Keratinocyte (primary cell): ENCODE measurements at places on chromosomes 16 and 17.

DNA sequence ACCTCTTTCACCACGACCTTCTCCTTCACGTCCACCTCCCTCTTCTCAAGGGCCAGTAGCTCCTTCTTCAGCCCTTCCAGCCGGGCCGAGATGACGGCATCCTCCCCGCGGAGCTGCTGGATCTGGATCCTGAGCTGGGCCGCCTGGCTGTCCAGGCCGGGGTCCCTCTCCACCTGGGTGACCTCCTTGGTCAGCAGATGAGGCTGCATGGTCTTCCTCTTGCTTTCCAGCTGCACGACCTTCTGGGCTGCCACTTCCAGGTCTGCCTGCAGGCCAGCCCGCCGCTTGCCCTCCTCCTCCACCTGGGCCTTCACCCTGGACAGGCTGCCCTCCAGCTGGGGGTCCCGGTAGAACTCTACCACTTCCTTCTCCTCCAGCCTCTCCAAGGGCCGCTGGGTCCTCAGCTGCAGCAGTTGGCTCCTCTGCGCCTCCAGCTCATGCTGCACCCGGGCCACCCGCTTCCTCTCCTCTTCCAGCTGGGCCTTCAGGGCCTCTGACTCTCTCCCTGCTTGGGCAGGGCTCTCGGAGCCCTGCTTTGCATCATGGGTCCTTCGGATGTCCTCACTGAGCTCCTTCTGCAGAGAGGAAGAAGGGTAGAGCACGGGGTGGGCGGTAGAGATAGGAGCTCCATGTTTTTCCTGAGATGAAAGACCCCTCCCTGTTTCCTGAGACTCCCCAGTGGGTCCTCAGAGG is 9.5 kb downstream of the CDK3 start:
- DNase-seq, result no peak

GRCh38 chr16:52705122-52705521 is 158.2 kb upstream of the TOX3 start:
- no peak for DNase-seq

GRCh38 chr16:89006036-89006752 is 29.2 kb upstream of the CBFA2T3 start:
- DNase-seq, result no peak

DNA sequence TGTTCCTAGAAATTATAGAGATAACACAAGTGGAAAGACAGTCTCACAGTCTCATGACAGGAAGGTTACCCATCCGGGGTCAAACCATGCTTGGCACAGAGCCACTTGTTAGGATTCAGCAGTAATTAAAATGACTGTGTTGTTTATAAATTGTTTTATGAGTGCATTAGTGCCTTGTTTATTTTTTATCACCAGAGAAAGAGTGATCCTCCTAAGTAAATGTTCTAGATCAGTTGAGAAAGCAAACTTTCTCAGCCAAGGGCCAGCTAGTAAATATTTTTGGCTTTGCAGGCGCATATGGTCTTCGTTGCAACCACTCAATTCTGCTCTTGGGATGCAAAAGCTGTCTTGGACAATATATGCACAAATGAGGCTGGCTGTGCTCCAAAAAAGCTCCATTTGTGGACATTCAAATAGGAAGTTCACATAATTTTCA is 253.9 kb upstream of the CACNG5 start:
- no peak for DNase-seq

GRCh38 chr16:56625943-56626654 is 518 bp downstream of the MT1E start:
- no peak for DNase-seq

- no peak for DNase-seq
Observed at GRCh38 chr17:11493936-11494335, 104.3 kb upstream of the DNAH9 start.

GRCh38 chr17:42101513-42102292 is 3.4 kb upstream of the ZNF385C start:
- DNase-seq, result no peak

DNA sequence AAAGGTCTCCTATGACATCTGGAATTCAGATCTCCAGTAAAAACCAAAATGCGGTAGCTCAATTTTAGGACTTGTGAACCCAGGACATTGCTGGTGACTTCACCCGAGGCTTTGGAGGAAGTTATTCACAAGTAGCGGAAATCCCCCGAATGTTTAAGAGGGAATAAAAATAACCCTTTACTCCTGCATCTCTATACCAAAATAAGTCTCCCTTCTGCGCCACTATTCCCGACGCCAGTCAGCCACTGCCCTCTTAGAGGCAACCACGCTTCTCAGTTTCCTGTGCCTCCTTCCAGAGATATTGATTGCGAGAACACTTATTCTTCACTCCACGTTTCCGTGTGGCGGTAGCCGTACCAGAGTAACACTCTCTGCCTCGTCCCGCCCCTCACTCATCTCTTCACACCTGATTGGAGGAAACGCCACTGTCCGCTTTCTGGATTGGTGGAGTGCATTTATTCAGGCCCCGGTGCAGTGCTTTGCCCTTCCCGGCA is 27.4 kb downstream of the EMP2 start:
- no peak for DNase-seq

GRCh38 chr17:71959154-71959553 is 161.7 kb upstream of the SOX9 start:
- no peak for DNase-seq

- no peak for DNase-seq
Observed at GRCh38 chr17:33171931-33172330, 121.2 kb downstream of the ASIC2 start.

DNA sequence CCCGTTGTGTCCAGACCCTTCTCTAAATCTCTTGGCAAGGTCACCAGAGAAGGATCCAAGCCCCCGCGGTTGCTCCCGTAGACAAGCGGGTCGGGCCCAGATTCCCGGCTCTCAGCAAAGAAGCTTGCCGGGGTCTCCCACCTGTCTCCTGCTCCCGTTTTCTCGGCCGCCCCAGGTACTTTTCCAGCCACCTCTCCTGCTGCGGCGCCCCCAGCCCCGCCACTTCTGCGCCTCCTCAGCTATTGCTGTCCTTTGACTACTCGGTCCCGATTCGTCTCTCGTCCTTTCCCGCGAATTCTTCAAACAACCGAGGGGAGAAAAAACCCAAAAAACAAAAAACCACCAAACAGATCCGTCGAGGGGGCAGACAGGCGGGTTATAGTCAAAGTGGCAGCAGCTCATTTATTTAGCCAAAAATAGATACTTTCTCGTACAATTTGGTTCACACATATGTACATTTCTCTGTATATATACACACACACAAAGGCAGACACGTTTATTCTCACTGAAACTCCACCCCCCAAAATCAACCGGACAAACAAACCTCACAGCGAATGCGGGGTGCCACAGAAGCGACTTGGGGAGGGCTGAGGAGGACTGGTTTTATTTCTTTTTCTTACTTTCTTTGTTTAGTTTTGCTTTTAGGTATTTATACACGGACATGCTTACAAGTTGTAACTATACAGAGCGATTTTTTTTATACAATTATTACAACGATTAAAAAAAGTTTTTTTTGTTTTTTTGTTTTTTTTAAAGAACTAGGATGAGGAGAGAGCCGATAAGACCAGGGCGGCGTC is 3.5 kb downstream of the IRX3 start:
- no peak for DNase-seq

DNA sequence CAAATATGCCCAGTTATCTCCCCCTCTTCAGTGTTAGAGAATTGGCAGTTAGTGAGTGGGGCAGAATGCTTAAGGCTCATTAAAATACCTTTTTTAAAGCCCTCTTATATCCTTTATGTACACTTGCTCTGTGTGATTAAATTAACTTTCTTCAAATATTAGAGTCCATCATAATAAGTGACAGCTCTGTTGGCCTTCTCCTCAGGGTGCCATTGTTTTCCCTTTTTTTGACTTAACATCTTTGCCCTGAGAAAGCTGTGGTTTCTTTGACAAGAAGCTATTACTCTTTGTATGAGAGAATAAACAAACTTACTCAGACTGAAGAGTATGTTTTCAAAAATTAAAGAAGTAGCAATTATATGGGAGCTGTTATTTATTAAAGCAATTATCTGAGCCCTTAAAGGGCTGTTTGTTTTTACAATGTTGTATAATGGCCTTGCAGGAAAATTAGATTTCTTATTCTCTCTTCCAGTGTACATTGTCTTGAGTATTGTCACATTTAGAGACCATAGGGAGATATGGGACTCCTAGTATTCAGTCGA is 13.4 kb downstream of the RBBP6 start:
- DNase-seq, result no peak

DNA sequence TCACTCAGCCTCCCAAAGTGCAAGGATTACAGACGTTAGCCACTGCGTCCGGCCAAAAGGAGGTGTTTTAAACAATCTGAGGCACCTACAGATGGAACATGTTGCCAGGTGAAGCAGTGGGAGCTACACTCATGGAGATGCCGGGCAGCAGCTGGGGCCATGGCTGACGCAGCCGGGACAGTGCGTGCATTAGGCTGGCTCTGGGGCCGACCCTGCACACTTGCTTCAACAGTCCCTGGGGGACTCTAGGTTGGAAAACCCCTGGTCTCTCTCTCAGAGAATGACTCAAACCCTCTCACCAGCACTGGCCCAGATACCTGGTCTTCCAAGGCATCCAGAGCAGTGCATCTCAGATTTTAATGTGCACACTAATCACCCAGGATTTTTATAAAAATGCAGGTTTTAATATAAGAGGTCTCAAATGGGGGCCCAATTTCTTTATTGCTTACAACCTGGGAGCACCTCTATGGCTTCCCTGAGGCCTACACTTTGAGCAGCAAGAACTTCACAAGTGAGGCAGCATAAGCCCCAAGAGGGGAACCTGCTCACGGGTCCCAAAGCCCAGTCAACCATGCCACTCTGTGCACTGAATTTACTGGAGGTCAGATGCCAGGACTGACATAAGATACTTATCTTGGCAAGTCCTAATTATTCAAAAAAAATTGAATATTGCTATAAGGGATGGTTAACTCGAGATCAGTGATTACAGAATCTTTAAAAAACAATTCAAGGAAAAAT is 70.8 kb upstream of the TRAP1 start:
- no peak for DNase-seq

DNA sequence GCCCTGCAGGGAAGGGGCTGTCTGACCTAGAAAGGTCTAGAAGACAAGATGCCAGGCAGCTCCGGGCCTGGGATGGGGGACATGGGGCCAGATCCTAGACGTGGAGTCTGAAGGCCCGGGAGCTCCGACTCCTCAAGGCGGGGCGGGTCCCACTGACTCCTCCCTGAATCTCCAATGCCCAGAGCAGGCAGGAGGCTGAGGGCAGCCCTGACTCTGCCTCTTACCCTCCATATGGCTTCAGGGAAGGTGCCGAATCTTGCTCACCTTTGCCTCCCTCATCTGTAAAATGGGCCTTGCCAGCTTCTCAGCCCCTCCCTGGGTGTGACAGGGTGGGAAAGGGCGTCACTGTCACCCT is 14.8 kb downstream of the VASN start:
- DNase-seq, result no peak

GRCh38 chr16:7330709-7331108 is 1.9 kb upstream of the RBFOX1 start:
- DNase-seq, result no peak

- DNase-seq, result no peak
Observed at GRCh38 chr17:38898812-38899348, 26.5 kb upstream of the LASP1NB start.

DNA sequence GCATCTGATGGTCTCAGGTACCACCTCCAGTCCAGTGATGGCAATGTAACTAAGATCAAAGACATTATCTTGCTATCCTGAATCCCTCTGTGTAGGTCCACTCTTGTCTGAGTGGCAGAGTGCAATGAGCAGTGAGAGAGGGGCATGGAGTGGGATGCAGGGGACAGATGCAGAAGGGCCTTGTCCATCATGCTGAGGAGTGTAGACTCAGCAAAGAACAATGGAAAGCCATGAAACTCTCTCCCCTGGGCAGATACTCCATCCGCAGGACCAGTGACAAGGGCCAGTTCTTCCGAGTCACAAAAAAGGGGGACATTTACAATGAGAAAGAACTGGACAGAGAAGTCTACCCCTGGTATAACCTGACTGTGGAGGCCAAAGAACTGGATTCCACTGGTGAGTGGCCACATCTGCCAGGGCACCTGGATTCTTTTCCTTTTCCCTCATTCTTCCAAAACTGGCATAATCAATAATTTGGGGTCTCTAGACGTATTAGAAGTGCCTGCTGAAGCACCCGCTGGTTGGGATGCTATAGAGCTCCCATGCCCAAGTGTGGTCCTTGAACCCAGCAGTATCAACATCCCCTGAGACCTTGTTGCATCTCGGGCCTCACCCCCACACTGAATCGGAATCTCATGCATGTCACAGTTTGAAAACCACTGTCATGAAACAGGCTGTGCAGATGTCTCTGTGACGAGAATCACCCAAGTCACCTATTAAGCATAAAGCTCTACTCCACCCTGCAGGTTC is 29.5 kb downstream of the CDH5 start:
- no peak for DNase-seq

DNA sequence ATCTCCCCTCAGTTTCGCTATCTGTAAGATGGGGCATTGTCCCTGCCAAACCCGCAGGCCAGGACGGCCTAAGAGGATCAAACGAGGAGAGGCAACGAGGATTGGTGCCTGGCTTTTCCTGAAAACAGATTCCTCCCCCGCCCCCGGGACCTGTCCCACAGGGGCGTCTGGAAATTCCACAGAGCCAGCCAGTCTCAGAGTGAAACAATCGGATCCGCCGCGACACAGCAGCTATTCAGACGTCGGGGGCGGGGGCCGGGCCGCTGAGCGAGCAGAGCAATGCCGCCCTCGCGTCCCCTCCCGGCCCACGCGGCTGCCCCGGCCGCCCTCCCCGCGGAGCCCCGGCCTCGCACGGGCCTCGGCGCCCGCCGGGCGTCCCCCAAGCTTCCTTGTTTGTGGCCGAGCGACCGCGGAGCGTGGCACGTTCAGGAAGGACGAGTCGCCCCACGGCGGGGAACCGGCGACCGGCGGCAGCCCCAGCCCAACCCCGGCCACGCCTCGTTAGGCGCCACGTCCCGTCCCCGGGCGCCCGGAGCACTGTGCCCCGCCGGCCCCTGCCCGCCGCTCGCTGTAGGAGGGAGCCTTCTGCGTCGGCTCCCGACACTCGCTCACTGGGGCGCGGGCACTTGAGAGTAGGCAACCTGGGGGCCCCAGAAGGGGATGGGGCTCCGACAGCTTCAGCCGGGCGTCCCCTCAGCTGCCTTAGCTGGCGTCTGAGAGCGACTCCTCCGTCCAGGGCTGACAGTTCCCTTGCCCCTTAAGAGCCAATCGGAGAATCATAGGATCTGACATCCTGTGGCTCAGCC is 29.6 kb upstream of the PHOSPHO1 start:
- no peak for DNase-seq

DNA sequence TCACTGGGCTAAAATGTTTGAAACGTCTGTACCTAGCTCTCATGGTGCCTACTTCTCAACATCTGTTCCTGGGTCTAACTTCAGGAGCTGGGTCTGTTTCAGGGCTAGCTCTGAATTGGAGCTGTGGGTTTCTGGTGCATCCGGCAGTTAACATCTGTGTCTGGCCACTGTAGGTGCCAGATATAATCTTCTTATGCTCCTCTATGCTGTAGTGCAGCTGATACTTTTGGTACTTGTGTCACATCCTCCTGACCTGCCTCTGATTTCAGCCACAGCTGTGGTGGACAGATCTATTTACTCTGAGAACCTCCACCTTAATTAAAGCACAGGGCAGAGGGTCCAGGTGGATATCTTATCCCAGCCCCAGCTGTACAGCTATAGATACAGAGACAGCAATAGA is 496.5 kb upstream of the CDH11 start:
- no peak for DNase-seq

- no peak for DNase-seq
Observed at GRCh38 chr17:41906465-41907184, 12.1 kb downstream of the ACLY start.

- DNase-seq, result no peak
Observed at GRCh38 chr16:17559394-17559793, 88.6 kb upstream of the XYLT1 start.
